ENCODE measurements at places on chromosomes 5 and 9.

DNA sequence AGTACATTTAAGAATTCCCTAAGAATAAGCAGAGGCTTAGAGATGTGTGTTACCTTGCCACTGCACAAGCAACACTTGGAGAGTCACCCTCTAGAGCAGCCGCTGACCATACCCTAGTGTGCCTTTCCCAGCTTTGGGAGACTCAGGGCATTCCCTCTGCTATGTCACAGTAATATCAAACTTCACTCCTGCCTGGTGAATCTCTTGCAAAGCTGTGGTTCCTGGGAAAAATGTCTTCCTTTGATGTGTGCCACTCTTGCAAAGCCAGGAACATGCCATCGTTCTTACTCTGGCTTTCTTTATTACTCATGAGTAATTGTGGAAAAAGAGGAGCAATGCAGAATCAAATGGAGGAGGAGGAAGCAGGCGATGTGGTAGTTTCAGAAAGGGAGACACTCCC is 173.2 kb downstream of the CCDC192 start:
- no peak for DNase-seq

GRCh38 chr5:91794856-91795548 is 411.9 kb upstream of the ARRDC3 start:
- DNase-seq: no peak

GRCh38 chr9:9949978-9950377 is 662.8 kb downstream of the PTPRD start:
- DNase-seq: no peak

DNA sequence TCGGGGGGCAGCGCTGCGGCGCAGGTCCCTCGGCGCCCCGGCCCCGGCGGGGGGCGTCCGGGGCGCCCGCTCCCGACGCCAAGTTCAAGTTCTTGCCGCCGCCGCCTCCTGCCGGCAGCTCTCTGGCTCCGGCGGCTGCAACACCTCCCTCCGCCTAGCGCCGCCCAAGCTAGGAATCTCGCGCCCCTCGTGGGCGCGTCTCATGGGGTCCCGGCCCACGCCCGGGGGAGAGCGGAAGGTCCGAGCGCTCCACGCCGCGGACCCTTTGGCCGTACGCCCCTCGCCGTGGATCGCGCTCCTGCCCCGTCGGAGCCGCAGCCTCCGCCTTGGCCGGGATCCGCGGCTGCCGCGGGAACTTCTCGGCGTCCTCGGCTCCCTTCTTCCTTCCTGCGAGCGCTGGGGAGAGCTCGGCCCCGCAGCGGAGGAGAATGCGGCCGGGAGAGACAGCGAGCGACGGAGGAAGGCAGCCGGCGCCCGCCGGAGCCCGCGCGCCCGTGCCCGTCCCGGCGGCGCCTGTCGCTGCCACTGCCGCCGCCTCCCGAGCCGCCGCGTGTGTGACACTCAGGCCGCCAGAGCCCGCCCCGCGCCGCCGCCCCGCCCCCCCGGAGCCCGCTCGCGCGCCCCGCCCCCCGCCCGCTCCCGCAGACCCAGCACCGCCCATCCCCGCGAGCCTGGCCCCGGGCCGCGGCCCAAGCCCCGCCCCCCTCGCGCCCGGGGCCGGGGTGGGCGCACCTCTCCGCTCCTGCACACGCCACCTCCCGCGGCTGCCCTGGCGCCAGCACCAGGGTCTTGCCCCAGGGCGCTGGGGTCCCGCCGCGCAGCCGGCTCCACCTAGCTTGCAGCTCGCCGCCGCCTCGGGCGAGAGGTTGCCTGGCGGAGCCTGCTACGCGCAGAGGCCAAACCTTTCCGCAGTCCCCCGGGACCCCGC is at the start of gene SHB:
TSS of gene SHB (minus strand) at position 527 of the 928 bp plus-strand sequence. CDS start 582 bp downstream, outside the sequence.
- DNase-seq: peak; percentile 75

DNA sequence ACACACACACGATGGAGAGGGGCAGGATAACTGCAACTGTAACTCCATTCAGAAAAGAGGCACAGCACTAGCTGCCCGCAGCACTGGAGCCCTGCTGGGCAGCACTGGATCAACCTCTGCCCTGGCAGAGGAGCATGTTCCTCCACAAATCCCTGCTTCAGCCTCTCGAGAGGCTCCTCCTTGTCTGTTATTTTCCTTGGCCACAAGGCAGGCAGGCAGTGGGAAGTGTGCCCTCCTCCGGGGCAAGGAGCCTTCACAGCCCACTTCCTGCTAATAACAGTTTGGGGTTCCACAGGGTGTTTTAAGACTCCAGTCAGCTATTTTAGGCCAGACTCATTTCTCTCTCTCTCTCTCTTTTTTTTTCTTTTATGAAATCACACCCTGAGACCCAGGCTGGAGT is 11.8 kb downstream of the FXN start:
- DNase-seq: no peak

DNA sequence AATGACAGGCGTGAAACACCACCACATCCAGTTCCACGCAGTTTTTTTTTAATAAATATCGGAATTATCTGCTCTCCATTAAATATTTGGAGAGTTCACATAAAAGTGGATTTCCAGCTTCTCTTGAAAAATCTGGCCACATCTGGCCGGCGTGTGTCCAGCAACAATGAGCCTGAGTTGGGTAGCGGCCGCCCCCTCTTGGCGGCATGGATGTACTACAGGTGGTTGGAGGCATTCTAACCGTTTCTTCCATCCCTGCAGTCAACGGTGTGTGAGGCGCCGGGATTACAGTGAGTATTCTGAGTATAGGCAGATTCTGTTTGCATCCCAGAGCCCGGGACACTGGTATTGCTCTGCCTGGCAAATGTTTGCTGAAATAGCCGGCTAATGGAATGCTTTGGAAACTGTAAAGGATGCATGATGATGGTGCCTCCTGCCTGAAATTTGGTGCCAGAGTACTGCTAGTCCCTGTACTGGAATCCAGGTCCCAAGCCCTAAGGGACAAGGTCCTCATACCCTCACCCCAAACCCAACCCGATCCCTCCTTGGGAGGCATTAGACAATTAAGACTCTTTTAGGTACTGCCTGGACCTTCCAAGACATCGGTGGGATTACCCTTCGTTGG is 13.6 kb upstream of the GM2A start:
- DNase-seq: no peak

DNA sequence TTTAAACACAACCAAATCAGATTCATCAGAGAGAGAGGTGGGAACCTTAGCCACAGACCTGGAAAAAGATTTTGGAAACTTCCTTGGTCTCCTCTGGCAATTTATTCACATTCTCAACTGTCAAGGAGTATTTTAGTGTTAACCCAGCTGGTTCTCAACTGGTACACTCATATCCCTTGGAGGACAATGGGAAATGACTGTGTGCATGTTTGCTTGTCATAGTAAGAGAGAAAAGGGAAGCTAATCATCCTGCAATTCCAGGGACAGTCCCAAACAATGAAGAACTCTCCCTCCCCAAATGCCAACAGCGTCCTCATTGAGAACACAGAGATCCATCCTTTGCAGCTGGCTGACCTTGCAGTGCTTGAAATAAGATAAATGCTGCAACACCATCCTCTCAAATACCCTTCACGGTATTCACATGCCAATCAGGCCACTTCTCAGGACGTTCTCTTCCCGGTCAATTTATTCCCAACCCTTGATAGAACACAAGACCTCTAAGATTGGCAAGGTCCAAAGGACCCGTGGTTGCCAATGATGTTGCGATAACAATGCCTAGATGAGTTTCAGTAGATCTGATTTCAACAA is 75.5 kb downstream of the EPB41L4B start:
- DNase-seq: no peak

DNA sequence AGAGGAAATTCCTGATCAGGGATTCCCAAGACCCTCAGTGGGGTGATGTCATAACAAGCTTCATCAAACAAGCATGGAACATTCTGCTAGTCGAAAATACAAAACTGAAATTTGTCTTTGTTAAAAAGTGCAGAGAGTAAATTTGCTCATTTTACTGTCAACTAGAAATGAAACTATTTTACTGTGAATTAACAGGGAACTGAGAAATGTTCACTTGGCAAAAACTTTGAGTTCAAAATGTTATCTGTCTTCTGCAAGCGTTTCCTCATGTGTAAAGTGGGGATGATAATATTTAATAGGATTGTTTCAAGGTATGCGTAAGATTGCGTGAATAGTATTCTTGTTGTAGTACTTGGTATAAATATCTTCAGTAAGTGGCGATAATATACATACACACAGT is 45.4 kb downstream of the ALDH1A1 start:
- DNase-seq: no peak

DNA sequence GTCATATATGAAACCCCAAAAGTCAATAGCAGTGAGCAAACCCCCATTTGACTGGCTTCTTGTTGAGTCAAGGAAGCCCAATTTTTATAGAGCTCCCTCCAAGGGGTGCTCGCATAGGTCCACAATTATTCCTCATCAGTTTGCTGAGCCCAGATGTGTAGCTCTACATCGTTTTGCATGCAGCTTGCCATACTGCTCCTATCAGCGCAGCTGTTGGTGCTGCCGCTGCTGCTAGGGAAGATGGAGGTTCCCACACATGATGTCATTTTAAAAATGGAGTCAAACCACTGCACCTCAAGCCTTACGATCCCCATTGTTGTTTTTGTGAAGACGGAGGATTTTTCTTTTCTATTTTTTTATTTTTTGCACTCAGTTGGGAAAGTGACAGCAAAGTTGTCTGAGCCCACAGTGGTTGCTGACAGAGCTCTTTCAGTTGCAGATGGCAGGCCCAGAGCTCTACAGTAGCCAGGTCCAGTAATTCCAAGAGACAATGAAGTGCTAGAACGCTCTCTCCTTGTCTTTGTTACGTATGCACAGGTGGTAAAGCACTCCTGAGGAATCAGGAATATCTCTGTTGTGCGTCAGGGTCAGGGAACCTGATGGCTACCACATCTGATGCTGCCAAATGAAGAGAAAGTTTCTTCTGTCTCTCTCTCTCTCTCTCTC is 23.2 kb upstream of the C5orf63 start:
- no peak for DNase-seq

DNA sequence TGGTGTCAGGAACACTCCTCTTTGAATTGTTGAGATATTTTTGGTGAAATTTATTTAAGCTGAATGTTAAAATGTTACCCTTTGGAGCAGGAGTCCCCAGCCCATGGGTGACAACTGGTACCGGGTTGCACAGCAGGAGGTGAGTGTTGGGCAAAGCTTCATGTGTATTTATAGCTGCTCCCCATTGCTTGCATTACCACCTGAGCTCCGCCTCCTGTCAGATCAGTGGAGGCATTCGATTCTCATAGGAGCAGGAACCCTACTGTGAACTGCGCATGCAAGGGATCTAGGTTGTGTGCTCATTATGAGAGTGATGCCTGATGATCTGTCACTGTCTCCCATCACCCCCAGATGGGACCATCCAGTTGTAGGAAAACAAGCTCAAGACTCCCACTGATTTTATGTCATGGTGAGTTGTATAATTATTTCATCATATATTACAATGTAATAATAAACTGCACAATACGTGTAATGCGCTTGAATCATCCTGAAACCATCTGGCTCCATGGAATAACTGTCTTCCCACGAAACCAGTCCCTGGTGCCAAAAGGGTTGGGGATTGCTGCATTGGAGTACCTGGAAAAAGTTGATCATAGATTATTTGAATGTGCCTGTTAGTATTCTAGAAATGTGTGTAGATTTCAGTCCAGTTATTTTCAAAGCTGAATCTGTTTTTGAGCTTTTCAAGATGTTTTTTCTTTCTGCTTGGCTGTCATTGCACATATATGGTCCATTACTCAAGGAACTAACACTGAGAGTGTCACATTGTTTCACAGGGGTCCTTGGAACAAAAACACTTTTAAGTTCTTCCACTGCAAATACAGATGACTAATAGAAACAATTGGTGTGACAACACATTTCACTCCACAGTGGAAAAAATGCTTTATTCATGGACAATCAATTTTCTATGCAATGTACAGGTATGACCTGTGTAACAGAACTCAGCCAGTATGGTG is 104.6 kb upstream of the TNFAIP8 start:
- DNase-seq: no peak

DNA sequence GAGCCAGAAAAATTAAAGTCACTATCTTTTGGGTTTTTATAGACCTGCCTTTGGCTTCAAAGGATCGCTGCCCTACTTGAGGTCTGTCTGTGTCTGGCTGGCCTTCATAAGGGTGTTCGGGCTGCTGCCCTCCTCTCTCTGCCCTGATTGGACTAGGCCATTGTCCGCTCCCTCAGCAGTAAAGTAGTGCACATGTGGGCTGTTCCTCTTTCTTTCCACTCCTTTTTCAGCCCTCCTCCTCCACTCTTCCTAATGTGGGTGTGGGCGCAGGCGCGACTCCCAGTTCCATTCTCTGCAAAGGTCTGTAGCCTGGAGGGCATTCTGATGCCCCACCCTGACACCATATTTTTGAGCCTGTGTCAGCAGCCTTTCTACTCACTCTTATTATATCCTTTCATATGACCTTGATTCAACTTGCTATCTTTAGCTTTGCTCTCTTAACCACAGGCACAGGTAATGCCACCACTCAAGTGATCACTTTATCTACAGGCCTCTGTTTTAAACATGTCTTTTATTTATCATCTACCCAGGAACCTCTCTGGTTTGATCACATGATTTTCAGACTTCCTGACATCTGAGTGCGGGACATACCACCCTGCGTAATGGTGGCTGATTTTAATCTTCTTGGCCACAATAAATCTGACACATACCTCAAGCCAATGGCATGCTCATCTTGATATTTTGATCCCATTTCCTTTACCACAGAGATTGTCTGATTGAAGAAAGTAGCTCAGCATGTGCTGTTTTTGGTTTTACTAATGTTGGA is 144.5 kb downstream of the AOPEP start:
- no peak for DNase-seq

DNA sequence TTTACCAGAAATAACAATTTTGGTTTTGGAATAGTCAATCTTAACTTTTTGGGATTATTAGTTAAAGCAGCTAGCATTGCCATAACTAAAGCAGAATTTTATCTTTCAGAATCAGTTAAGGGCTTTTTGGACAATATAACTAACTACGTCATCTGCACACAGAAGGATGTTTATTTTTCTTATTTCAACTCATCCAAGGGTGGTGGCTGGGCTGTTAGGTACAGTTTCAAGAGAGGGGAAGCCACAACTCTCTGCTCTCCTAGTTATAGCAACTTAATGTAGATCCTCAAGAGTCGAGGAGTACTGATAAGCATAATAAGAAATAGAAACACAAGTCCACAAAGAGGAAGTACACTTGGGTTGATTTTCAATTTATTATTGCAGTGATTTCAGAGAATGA is 65.6 kb downstream of the ANKRD55 start:
- DNase-seq: no peak

DNA sequence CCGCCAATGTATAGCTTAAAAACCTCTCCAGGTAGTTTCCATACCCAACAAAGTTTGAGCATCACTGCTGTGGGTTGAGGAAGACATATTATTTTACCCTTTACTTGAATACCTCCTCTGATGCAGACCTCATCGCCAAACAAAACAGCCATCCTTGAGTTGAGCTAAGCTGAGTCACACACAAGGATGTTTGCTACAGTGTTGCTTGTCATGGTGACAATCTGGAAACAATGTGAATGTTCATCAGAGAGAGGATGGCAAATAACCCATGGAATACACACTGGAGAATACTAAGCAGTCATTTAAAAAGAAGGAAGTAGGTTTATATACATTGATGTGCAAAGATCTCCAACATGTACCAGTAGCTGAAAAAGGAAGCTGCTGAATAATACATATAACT is 41.1 kb upstream of the TCF7 start:
- DNase-seq: no peak

GRCh38 chr5:52989781-52990527 is 802 bp downstream of the ITGA2 start:
- DNase-seq: peak; percentile 57

- DNase-seq: no peak
Measured at GRCh38 chr9:38384990-38385848, 7.3 kb upstream of the ALDH1B1 start.

GRCh38 chr9:130589754-130590153 is 10.4 kb downstream of the FUBP3 start:
- no peak for DNase-seq

All from occipital lobe (tissue), 3 donors.